ENCODE measurements at places on chromosomes 11 and 22. TPM values are rescaled to one million over a fixed set of nuclear protein-coding genes. Genes with fewer than 3 reads are reported as not detected.

DNA sequence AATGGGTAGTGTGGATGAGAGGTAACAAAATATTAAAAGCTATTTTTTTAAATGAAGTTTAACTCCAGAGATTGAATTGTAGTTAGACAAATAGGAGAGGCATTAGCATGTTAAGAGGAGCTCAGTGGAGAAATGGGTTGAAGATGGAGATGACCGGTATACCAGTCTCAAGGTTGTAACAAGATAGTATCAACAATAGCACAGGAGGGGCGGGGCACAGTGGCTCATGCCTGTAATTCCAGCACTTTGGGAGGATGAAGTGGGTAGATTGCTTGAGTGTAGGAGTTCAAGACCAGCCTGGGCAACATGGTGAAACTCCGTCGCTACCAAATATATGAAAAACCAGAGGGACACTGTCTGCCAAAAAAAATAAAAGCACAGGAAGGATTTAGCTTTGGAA lies 6.0 kb upstream of the ANKRD42 start:
- H3K36me3 ChIP-seq, result peaks cover 14% of the 10 kb centered on the region
- H3K27me3 ChIP-seq, result no peaks in the 10 kb centered on the region

GRCh38 chr11:74611369-74611861 lies 19.0 kb downstream of the POLD3 start:
- H3K27ac ChIP-seq, result no peak overlapping the region
- H3K4me1 ChIP-seq, result no peaks in the 10 kb centered on the region
- DNase-seq, result peak; percentile 57

PIH1D2 gene
- 12.2 TPM for total RNA-seq

OR51B4 gene
- total RNA-seq, result 1.9 TPM

DNA sequence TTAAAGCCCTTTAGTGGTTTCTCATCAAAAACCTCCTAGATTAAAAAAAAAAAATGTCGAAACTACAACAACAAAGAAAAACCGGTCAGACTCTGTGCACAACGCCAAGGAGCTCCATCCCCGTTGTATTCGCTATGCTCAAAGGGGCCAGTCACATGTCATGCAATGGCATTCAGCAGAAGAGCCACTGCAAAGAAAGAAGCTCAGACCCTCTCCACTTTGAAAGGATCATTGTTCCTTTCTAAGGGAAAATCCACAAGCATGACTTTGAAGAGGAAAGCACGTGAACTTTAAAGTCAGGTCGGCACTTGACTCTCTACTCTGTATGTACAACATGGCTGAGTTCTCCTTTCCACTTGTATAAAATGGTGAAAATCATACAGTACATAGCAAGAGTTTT lies 655.6 kb downstream of the ETS1 start:
- H3K27ac ChIP-seq, result no peak overlapping the region
- H3K4me3 ChIP-seq, result no peak overlapping the region
- DNase-seq, result peak; percentile 29
- H3K4me1 ChIP-seq, result no peaks in the 10 kb centered on the region
- H3K36me3 ChIP-seq, result no peaks in the 10 kb centered on the region

DNA sequence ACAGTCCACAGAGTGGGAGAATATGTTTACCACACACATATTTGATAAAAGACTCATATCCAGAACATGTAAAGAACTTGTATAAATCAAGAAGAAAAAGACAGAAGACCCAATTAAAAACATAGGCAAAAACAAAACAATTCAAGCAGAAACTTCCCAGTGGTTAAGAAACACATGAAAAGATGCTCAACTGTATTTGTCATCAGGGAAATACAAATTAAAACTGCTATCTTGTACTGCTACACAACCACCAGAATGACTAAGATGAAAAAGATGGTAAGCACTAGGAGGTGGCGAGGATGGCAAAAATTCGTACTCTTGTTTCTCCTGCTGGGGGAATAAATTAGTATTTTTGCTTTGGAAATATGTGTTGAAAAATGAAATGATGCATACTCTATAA lies 192.3 kb upstream of the C11orf87 start:
- H3K4me1 ChIP-seq, result no peaks in the 10 kb centered on the region
- H3K4me3 ChIP-seq, result no peak overlapping the region
- no peaks in the 10 kb centered on the region for H3K36me3 ChIP-seq

OR2AG1 gene
- not detected for total RNA-seq

- H3K36me3 ChIP-seq, result peaks cover 6% of the 10 kb centered on the region
- no peaks in the 10 kb centered on the region for H3K4me1 ChIP-seq
- H3K4me3 ChIP-seq, result no peak overlapping the region
- no peaks in the 10 kb centered on the region for H3K27me3 ChIP-seq
- peak; percentile 47 for DNase-seq
Measured at GRCh38 chr22:46993633-46994032, 231.2 kb downstream of the TBC1D22A start.

DNA sequence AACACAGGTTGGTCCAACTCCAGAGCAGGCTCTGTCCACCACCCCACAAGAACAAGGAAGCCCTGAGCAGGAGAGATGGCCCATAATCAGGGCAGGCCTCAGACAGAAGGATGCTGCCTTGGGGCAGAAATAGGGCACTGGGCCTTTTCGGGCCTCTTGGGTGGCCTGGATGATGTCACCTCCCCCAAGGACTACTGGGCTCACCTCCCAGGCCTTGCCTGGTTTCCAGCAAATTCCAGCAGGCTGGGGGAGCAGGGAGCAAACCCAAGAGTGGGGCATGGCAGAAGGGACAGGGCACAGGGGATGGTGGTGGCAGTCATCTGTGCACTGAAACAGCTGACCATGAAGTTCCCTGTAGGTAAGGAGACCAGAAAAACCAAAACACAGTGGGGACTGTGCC lies 5.3 kb upstream of the NAA40 start:
- H3K27me3 ChIP-seq, result no peaks in the 10 kb centered on the region
- no peaks in the 10 kb centered on the region for H3K36me3 ChIP-seq
- H3K27ac ChIP-seq, result no peak overlapping the region
- H3K4me1 ChIP-seq, result peaks cover 3% of the 10 kb centered on the region

APOA1 gene
- total RNA-seq, result 4.4 TPM

USP2 gene
- 4.9 TPM for total RNA-seq

DNA sequence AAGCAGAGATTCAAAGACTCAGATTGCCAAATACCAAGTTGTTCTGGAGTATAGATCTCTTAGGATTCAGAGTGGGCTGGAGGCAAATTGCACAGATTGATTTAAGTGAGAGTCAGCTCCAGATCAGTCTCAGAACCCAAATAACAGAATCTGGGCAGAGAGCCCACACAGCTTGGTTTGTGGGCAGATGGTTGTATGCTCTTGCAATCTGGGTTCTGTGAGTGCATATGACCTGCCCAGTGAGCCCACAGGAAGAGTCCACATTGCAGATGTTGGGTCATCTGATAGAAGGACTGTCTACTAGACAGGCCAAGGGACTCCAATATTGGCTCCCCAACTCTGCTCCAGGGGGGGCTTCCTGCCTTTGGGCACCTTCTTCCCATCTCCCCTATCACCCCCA lies 65.9 kb downstream of the ADAMTS15 start:
- no peaks in the 10 kb centered on the region for H3K27me3 ChIP-seq
- no peaks in the 10 kb centered on the region for H3K4me1 ChIP-seq
- H3K4me3 ChIP-seq, result no peak overlapping the region
- no peak for DNase-seq

- no peaks in the 10 kb centered on the region for H3K27me3 ChIP-seq
- H3K27ac ChIP-seq, result no peak overlapping the region
- H3K36me3 ChIP-seq, result no peaks in the 10 kb centered on the region
- no peak overlapping the region for H3K4me3 ChIP-seq
Measured at GRCh38 chr22:29256606-29257325, 11.0 kb downstream of the RHBDD3 start.

DNA sequence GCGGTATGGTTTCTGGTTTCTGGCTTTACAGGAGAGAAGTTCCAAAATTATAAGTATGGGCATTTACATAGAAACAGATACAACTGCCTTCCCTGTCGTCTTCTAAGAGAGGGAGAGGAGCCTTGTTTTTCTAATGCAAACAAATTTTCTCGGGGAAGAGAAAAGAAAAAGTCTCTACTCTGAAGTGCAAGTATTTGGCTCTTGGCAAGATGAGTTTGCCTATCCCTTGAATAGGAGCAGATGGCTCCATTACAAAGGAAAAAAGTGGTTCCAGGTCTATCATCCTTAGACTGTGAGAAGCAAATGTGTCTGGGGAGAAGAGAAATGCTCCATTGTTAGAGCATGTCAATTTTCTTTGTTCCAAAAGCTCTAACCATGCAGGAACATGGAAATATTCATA lies 455.6 kb downstream of the BUD13 start:
- H3K4me1 ChIP-seq, result peaks cover 7% of the 10 kb centered on the region
- no peak overlapping the region for H3K4me3 ChIP-seq
- no peak for DNase-seq
- H3K36me3 ChIP-seq, result no peaks in the 10 kb centered on the region
- no peak overlapping the region for H3K27ac ChIP-seq
- no peaks in the 10 kb centered on the region for H3K27me3 ChIP-seq

Data from lung (tissue), 17 donors.